ENCODE measurements at places on chromosomes 5 and 9.
A peak's percentile ranks its signal among the peaks of the same experiment; 100 is the strongest.

DNA sequence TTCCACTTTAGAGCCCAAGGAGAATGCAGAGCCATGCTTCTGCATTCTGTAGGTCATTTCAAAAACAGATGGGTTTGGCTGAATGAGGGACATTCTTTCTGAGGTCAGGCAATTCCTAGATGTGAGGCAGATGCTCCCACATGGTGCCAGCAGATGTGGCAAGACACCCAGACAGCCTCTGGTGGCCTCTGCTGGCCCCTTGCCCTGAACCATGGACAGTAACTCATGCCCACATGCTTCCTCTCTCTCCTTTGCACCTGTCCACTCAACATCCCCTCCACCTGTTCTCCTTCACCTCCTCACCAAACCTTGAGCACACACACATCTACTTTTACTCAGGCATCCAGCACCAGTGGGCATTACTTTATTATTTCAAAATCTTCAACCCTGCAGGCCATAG, 252.3 kb downstream of the DNAH5 start:
- DNase-seq = no peak

DNA sequence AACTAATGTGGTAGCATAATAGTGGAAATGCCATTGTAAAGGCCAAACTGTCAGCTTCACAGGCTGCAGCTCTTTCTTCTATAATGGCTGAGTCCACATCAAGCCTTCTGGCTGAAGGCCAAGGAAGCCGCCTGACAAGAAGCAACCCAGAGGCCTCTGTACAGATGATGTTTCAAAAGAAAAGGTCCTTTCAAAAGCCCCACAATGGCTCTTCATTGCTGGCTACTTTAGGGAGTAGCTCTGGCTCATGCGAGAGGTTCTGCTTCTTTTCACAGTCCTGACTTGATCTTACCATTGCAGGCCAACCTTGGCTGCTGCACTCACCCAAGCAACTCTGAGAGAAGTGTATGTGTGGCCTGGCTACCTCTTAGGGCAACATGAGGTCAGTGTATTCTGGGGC, 54.5 kb upstream of the EQTN start:
- DNase-seq = no peak

DNA sequence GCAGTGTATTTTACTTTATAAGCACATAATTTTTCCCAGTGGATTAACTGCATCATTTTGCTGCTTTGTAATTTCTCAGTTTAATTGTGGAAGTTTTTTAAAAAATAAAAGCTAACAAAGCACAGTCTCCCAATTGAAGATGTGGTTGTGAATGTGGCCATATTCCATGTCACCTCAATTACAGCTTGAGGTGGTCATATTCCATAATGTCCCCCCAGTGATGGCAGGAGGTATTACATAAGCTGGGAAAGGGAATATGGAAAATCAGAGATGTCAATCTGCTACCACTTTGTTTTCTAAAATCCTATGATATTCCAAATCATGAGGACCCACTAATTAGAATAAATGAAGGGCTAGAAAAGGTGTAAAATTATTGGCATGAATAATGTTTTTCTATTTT, 1672.0 kb upstream of the CDH9 start:
- DNase-seq = no peak

- DNase-seq = no peak
Observed at GRCh38 chr5:113293975-113294310, 140.8 kb downstream of the TSSK1B start.

- no peak for DNase-seq
Observed at GRCh38 chr9:92324889-92325268, 271 bp downstream of the NOL8 start.

- DNase-seq = peak; percentile 27
Observed at GRCh38 chr9:94639061-94639998, at the start of gene FBP1. FBP1 (minus strand) TSS chr9:94639518; CDS start chr9:94639310, 208 bp downstream.

GRCh38 chr5:172686539-172687390, 45.7 kb downstream of the NEURL1B start:
- no peak for DNase-seq

DNA sequence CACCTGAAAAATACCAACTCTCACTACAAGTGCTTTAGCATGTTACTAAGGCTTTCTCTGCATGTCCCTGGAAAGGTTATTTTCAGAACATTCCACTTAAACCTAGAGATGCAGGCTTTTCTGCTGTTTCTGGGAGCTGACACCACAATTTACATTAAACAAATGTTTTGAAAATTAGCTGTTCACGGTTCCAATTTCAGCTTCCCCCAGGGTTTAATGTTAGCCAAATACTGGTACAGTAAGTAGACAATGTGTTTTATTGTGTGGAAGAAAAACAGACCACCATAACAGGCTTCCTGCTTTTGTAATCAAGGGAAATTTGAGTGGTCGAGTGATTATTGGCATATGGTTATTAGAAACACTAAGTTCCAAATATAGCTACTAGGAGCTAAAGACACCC, 32.0 kb downstream of the MACROH2A1 start:
- DNase-seq = no peak

- DNase-seq = no peak
Observed at GRCh38 chr5:74116984-74117383, 491.0 kb downstream of the ARHGEF28 start.

- DNase-seq = no peak
Observed at GRCh38 chr9:73046769-73047168, 93.9 kb upstream of the ALDH1A1 start.

DNA sequence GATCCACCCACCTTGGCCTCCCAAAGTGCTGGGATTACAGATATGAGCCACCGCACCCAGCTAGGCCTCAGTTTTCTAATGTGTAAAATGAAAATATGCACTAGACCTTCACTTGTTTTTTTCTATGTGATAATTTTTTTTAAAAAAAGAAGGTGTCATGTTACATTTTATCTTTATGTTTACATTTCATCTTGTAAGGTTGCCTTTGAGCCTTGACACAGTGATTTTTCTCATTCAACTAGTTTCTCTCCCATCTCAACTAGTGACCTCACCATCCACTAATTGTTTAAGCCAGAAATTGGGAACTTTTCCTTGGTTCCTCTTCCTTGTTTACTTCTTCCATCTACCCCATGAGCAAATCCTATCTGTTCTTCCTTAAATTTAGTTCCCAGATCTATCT, 21.5 kb downstream of the TMC1 start:
- DNase-seq = no peak

DNA sequence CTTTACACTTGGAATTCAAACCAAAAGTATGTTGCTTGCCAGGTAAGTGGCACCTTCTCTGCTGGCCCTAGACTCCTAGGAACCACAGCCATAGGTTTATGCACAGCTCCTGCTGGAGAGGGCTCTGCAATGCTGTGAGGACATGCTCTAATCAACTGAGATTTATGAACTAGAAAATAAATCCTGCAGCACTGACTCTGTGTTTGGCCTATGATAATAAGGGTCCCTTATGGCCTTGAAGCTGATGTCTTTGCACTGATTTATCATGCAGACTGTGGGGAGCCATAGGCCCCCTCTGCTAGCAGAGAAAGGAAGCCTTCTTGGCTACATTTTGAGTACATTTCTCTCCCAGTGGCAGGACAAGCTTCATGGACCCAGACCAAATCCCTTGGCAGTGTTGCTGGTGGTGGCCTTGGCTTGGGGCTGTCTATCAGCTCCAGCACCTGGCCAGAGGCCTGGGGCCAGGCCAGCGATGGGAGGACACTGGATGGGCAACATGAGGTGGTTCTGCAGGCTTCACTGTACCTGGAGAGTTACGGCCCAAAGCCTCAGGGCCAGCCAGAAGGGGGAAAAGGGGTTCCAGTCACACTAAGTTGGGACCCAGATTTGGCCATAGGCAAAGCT, 178.0 kb downstream of the SEMA6A start:
- no peak for DNase-seq

GRCh38 chr9:6926436-6926835, 168.7 kb downstream of the KDM4C start:
- DNase-seq = no peak

GRCh38 chr5:179275941-179276837, 69.1 kb downstream of the ADAMTS2 start:
- no peak for DNase-seq

- DNase-seq = no peak
Observed at GRCh38 chr5:8865266-8865665, 680.6 kb downstream of the SEMA5A start.

- DNase-seq = no peak
Observed at GRCh38 chr5:78799266-78800017, 150.9 kb upstream of the LHFPL2 start.

- DNase-seq = no peak
Observed at GRCh38 chr5:71576241-71576640, 10.9 kb upstream of the MCCC2 start.

- no peak for DNase-seq
Observed at GRCh38 chr5:54736003-54736797, 218.6 kb downstream of the SNX18 start.

- DNase-seq = no peak
Observed at GRCh38 chr9:120478208-120478607, 101.8 kb downstream of the CDK5RAP2 start.

DNA sequence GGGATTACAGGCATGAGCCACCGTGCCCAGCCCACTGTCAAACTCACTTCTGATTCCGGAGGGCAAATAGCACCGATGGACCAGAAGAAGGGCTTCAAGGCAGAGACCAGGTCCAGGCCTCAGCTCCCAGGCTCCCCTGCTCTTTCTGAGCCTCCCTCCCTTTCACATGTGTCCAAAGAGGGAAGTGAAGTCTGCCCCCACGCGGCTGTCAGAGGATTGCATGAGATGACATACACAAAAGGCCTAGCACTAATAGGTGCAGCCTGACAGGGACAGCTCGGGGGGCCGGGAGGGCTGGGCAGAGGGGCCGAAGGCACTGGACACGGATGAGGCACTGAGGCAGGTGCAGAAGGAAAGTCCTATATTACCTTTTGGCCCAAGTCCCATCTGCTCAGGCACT, 16.1 kb downstream of the FBP1 start:
- DNase-seq = no peak

- DNase-seq = no peak
Observed at GRCh38 chr5:19301271-19301670, 686.7 kb downstream of the CDH18 start.

- no peak for DNase-seq
Observed at GRCh38 chr5:137710086-137710485, 25.8 kb downstream of the KLHL3 start.

- no peak for DNase-seq
Observed at GRCh38 chr5:121366515-121366914, 485.2 kb upstream of the FTMT start.

- DNase-seq = no peak
Observed at GRCh38 chr5:90802474-90803317, 244.1 kb downstream of the ADGRV1 start.

DNA sequence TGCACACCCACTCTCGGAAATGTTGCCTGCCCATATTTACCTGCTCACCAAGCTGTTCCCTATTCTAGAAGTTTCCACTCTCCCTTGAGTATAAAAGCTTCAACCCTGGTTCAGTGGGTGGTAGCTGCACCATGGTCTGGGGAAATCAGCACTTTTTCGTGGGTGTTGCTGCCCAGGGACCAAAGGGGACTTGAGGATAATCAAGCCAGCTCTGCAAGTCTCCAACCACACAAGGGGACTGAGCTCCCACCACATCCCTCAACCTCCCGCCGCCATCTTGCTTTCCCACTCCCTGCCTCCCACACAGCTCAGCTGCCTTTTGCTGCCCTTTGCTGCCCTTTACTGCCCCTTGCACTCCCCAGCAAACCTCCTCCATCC, 210.0 kb downstream of the AUH start:
- no peak for DNase-seq

GRCh38 chr5:38645508-38645907, 89.1 kb upstream of the LIFR start:
- no peak for DNase-seq

DNA sequence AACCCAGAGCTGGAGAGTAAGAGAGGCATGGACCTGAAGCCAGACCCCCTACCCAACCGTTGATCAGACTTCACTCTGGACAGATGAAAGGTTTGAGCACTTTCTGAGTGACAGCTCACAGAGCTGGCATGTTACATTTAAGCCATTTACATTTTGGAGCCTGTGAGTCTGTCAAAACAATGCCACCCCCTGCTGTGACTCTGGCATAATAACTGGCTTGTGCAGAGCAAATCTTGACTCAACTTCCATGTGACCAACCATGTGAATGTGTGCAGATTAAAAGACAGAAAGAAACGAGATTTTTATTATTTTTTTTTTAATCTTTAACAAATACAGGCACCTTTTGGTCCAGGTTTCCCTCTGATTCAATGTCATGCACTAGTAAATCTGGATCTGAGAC, 48.5 kb downstream of the MFAP3 start:
- no peak for DNase-seq

DNA sequence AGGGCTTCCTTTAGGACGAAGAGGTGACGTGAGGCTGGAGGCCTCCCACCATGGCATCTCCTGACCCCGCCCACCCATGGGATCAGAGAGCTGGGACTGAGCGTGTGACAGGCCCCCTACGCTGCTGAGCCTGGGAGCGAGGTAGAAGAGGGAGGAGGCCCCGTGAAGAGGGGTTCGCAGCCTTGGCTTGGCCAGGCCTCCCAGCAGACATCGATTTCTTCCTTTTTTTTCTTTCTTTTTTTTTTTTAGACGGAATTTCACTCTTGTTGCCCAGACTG, 39.5 kb downstream of the PTGES start:
- no peak for DNase-seq

GRCh38 chr5:181217803-181218062, 5.3 kb upstream of the TRIM41 start:
- DNase-seq = no peak

- DNase-seq = no peak
Observed at GRCh38 chr5:136020383-136021015, 8.3 kb upstream of the TGFBI start.

- no peak for DNase-seq
Observed at GRCh38 chr5:55415071-55415470, 107.3 kb downstream of the MTREX start.

DNA sequence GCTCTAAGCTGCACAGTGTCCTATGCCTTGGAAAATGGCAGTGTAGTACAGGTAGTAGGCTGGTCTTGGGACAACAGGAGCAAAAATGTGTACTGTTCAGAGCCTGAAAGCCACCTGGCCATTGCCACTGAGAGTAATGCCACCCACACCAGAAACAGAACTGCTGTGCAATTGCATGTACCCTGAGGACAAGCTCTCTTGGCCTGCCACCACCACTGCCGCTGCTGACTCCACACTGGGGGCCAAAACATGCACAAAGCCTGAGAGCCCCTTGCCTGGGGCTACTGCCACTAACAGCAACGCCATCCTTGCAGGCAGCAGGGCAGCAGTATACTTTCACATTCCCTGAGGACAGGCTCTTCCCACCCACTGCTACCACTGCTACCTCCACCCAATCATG, 251.9 kb upstream of the CDH12 start:
- no peak for DNase-seq

- DNase-seq = no peak
Observed at GRCh38 chr9:85112933-85113418, 443.4 kb downstream of the NTRK2 start.

All from activated CD8-positive, alpha-beta memory T cell treated with anti-CD3 and anti-CD28 coated beads for 1 hour (primary cell).